EL (cell line): ENCODE measurements at places on chromosomes 3 and 15.

- no peak for DNase-seq
Observed at GRCh38 chr3:16883723-16884083, 1.1 kb upstream of the PLCL2 start.

DNA sequence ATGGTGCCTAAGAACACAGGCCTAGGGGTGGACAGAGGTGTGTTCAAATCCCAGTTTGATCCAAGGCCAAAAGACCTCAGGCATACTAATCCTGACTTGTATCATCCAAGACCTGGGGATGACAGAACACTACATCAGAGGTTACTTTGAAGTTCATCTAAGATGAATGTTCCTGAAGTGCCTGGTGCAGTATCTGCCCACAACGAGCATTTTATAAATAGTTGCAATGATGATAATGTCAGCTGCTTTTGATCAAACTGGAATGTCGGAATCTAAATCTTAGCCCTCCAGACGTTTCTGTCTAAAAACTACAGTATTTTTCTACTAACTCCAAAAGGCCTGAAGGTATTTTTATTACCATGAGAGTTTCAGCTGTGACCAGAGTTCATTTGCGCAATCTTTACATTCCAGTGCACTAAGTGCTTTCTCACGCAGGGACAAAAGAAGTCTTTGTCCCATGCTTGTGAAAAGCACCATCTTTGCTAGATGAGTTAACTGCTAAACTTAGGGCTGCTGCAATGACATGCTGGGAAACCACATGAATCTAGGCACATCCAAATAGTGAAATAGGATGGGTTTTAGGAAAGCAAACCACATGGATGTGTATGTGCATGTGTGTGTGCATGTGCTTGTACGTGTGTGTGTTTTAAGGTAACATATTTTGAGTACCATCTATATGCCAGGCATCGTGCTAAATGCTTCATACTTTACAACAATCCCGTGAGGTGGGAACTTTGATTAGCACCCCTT, 18.1 kb downstream of the ANXA2 start:
- peak; percentile 98 for DNase-seq

GRCh38 chr15:89132611-89133507, 44.6 kb downstream of the ABHD2 start:
- no peak for DNase-seq

- no peak for DNase-seq
Observed at GRCh38 chr15:80831606-80832224, 52.5 kb downstream of the CEMIP start.

- no peak for DNase-seq
Observed at GRCh38 chr3:151234825-151235224, 31.8 kb upstream of the GPR171 start.
